Fibroblast of skin of back (primary cell): ENCODE measurements at places on chromosomes 4 and X.

GRCh38 chr4:89733946-89734345 lies 103.0 kb downstream of the SNCA start:
- no peak for DNase-seq

- no peak for DNase-seq
Measured at GRCh38 chr4:109614466-109614865, 54.4 kb downstream of the MCUB start.

- peak; percentile 62 for DNase-seq
Measured at GRCh38 chr4:52983563-52984303, 121.6 kb downstream of the RASL11B start.

DNA sequence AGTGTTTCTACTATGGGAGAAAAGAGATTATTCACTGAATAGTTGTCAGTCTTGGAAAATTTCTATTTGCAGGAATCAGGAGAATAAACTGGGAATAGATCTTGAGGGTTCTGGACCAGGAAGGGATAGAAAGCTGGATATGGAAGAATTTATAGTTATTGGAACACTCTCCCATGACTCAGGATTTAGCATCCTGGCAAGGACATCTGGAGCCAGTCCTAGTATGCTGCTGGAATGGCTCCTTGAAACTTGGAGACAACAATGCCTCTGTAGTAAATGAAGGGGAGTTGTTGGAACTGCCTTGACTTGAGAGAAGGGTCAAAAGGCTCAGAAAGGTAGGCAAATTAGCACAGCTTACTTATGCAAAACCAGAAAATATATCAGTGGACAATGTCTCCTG lies 23.5 kb upstream of the THOC2 start:
- no peak for DNase-seq

GRCh38 chr4:153937289-153937688 lies 148.4 kb upstream of the SFRP2 start:
- no peak for DNase-seq

GRCh38 chr4:185710487-185710995 lies 101.5 kb downstream of the SORBS2 start:
- DNase-seq, result no peak

- DNase-seq, result no peak
Measured at GRCh38 chr4:80990851-80991250, 39.7 kb upstream of the BMP3 start.

- DNase-seq, result no peak
Measured at GRCh38 chr4:164058776-164059445, 564.4 kb downstream of the TMA16 start.

- no peak for DNase-seq
Measured at GRCh38 chrX:71214604-71215337, 8.3 kb upstream of the GJB1 start.

- DNase-seq, result no peak
Measured at GRCh38 chr4:38062776-38063097, 102.5 kb downstream of the PTTG2 start.

DNA sequence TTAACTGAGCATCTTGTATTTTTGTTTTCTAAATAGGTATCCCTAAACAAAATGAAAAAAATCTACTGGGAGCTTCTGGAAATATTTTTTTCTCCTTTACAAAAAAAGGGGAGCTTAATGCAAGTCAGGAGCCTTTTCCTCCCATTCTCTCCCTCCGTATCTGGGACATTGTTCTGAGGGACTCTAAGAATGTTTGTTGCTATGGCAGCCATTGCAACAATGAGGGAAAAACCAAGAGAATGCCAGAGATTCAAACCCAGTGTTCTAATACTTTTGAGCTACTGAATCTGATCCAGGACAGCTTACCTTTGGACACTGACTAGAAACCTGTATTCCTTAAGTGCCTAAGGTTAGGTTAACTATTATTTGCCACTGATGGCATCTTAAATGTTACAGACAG lies 485.7 kb upstream of the HS3ST1 start:
- no peak for DNase-seq

GRCh38 chrX:1274786-1275185 lies 6.2 kb downstream of the CSF2RA start:
- DNase-seq, result no peak

DNA sequence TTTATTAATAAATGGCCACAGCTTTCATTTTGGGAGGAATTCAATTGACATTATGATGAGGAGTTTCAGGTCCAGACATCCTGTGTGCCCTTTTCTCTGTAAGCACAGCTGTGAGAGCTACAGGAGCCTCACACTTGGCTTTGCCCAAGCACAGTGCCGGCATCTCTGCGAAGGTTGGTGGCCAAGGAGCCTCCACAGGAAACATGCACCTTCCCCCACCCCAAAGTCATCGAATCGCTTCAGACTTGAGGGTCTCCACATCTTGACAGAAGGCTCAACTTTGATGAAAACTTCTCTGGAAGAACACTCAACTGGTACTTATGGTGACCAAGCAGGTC lies 100.0 kb downstream of the SYNPO2 start:
- no peak for DNase-seq

DNA sequence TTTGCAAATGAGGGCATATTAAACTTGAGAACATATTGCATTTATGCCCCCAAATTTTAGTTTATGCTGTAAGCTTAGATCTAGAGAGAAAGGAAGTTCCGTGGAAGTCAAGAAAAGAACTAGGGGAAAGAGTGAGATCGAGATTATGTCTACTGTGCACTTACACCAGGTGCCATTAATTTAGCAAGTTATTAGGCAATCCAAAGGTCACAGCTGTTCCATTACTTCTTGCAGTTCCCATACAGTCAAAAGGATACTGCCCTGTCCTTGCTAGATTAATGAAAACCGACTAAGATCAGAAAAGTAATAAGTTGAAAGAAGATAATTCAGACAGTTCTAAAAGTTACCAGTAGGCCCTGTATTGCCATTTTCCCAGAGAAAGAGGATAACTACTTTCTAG lies 49.3 kb upstream of the SLC7A11 start:
- no peak for DNase-seq

DNA sequence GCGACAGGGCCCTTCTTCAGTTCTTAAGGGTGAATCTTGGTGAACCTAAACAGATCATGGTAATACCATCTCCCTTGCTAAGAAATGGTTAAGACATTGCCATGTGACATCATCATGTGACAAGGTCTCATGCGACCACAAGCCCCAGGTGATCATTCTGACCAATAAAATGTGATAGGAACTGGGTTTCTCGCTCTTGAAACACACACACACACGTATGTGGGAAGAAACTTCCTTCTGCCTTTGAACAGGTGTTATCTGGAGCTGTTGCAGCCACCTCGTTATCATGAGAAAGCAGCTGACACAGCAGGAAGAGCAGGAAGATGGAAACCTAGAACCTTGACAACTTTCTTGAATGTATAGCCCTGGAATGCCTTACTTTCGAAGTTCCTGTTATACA lies 10.2 kb downstream of the SOD3 start:
- DNase-seq, result no peak

- no peak for DNase-seq
Measured at GRCh38 chr4:74466242-74466641, 21.3 kb downstream of the AREG start.
